ENCODE measurements at places on chromosomes 16 and 17.

DNA sequence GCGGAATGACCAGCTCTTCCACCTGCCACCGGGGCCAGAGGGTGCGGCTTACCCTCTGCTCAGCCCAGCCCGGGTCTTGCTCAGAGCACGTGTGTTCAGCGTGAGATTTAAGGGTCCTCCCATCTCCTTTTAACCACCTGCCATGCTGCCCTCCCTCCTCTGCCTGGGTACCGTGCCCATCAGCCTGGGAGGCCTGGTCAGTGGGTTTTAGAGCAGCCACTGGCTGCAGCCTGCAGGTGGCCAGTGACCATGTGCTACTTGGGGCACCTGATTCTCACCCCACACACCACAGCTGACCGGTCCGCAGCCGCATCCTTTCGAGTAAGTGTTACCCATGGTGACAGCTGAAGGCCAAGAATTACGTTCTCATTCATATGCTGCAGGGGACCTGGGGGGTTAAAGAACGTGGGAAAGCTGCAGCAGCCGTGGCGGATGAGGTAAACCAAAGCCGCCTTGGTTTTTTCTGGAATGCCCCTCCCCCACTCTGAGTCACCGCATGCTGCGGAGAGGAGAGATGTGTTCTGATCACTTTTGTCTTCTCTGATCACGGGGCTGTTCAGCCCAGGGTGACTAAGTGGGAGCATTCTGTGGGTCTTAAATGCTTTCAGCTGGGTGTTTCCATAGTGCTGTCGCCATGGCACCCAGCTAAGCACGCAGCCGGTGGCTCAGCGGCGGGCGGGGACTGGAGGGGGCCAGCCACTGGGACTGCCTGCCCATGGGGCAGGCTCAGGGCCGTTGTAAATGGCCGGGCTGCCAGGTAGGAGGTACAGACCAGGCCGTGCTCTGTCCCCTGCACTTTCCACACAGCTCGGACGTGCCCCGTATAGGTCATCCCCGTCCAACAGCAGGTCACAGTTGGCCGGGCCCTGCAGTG, 59.8 kb downstream of the BAIAP2 start:
- peak; percentile 98 for DNase-seq

- DNase-seq = no peak
Observed at GRCh38 chr16:11534262-11534661, 52.5 kb downstream of the LITAF start.

- no peak for DNase-seq
Observed at GRCh38 chr17:31433811-31434726, 42.6 kb downstream of the RAB11FIP4 start.

GRCh38 chr17:78122931-78123249, 5.7 kb downstream of the TMC6 start:
- no peak for DNase-seq

- no peak for DNase-seq
Observed at GRCh38 chr17:77234695-77235094, 93.9 kb downstream of the SEC14L1 start.

DNA sequence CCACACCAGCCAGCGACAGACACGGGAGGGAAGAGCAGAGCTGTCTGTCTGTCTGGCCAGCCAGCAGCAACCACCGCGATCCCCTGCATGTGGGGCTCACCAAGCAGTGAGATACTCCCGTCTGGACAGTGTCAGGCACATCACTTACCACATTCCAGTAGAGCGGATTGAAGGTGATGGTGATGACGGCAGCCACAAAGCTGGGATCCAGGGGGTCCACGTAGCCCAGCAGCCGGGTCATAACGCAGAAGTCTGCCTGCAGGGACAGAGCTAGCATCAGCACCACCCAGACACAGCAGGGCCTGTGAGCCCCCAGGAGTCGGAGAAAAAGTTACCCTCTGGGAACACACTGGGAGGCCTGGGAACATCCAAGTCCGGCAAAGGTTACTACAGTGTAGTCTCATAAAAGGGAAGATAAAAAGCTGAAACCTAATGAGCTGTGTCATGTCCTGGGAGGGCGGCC, 14.7 kb downstream of the PEMT start:
- DNase-seq = no peak

- no peak for DNase-seq
Observed at GRCh38 chr17:71631483-71631882, 489.3 kb upstream of the SOX9 start.

DNA sequence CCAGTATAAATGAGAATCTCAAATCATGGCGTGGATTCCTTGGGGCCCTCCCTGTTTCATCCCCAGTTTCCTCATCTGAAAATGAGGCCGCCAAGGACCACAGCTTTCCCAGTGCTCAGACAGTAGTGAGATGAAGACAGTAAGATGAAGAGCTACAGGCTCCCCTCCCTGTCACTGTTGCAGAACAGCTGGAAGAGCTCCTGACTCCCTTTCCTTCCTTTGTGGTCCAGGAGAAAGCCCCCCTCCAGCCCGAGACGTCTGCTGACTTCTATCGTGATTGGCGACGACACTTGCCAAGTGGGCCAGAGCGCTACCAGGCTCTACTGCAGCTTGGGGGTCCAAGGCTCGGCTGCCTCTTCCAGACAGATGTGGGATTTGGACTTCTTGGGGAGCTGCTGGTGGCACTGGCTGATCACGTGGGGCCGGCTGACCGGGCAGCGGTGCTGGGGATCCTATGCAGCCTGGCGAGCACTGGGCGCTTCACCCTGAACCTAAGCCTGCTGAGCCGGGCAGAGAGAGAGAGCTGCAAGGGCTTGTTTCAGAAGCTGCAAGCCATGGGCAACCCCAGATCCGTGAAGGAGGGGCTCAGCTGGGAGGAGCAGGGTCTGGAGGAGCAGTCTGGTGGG, 3.0 kb upstream of the EFTUD2 start:
- DNase-seq = no peak

DNA sequence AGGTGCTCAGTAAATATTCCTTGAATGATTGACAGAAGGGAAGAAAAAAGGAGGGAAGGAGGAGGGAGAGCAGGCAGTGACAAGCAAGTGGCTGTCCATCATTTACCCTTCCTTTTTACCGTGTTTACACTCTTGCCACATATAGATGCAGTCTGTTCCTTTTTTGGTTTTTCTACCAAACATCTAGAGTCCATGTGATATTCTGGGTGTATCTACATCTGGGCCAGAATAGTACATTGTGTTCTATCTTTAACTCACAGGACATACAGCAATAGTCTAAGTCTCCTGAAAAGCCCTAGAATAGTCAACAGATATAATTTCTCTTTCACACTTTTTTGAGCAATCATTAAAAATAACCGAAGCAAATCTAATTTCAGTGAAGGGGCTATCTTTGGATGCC, 33.5 kb downstream of the KCNJ2 start:
- DNase-seq = no peak

GRCh38 chr17:74776990-74777389, 845 bp upstream of the NAT9 start:
- DNase-seq = no peak

DNA sequence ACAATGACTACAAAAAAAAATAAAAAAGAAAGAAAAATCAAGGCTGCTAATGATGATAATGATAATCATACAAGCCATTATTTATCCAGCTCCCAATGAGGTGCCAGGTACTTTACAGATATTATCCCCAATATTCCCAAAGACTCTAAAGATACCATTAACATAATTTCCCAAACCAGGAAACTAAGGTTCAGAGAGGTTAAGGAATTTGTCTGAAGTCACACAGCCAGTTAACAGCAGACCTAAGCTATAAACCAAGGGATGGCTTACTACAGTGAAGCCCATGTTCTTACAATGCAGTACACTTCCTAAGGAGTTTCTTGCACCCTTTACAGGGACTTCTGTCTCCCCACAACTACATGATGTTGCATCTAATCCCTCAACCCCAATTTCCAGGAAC, 45.7 kb upstream of the CDH5 start:
- no peak for DNase-seq

DNA sequence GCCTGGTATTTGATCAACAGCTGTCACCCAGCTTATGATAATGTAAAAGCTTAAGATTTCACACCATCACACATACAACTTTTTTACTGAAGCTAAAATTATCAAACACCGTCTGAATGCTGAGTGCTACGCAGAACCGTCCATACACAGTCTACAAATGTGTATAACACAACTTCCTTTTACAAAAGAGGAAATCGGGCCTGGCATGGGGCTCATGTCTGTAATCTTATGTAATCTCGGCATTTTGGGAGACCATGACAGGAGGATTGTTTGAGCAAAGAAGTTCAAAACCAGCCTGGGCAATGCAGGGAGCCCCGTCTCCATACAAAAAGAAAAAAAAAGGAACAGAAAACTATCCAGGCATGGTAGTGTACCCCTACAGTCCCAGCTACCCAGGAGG, 19.6 kb upstream of the QRICH2 start:
- no peak for DNase-seq

- DNase-seq = no peak
Observed at GRCh38 chr17:71338396-71338795, 782.4 kb upstream of the SOX9 start.

- peak; percentile 60 for DNase-seq
Observed at GRCh38 chr16:154217-155030, 2.0 kb downstream of the HBZ start.

GRCh38 chr17:77489893-77490255, 349.1 kb downstream of the SEC14L1 start:
- DNase-seq = no peak

GRCh38 chr16:72961115-72961832, 86.7 kb downstream of the ZFHX3 start:
- no peak for DNase-seq

DNA sequence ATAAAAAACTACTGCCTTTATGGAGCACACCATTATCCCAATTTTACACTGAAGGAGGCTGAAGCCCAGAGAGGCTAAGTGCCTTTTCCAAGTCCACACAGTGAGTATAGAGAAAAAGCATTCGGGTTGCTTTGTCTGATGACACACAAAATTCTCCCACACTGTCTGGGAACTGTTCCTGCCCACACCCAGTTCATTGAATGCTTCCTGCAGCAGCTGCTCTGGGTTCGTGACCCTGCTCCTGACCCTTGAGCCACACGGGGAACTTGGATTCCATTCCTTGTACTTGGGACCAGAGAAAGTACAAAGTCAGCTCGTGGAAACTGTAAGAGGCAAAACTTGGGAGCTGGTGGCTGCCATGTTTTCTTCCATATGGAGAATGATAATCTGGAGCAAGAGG, 57.9 kb downstream of the AKAP1 start:
- DNase-seq = no peak

GRCh38 chr16:56041556-56042140, 149.6 kb upstream of the GNAO1 start:
- peak; percentile 43 for DNase-seq

- no peak for DNase-seq
Observed at GRCh38 chr17:43467981-43468581, 15.7 kb upstream of the DHX8 start.

DNA sequence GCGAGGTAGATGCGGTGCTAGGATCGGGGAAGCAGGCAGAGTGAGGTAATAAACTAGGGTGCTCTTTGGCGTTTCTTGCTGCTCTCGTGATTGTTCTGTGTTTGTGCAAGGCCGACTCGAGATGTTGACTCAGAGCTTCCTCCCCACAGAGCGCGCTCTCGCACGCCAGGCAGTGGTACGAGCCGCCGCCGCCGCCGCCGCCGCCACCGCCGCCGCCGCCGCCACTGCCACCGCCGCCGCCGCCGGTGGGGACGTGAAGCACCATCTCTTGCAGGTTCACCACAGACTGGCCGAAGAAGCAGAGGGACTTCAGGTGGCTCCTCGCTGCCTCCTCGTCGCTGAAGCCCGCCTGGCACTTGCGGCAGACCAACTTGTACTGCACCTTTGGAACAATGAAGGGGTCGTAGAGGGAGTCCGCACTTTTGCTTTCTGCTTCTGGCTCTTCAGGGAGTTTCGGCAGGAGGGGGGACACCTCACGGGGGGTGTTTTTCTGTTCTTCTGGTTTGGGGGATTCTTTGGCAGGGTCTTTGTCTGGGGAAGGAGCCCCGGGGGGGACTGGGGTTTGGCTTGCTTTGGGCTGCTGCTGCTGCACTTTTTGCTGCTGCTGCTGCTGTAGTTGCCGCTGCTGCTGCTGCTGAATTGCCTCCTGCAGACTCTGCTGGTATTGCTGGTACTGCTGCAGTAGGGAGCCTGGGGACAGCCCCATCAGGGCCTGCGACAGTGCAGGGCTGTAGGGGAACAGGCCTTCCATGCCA, 260.2 kb downstream of the ZFHX3 start:
- DNase-seq = peak; percentile 75

DNA sequence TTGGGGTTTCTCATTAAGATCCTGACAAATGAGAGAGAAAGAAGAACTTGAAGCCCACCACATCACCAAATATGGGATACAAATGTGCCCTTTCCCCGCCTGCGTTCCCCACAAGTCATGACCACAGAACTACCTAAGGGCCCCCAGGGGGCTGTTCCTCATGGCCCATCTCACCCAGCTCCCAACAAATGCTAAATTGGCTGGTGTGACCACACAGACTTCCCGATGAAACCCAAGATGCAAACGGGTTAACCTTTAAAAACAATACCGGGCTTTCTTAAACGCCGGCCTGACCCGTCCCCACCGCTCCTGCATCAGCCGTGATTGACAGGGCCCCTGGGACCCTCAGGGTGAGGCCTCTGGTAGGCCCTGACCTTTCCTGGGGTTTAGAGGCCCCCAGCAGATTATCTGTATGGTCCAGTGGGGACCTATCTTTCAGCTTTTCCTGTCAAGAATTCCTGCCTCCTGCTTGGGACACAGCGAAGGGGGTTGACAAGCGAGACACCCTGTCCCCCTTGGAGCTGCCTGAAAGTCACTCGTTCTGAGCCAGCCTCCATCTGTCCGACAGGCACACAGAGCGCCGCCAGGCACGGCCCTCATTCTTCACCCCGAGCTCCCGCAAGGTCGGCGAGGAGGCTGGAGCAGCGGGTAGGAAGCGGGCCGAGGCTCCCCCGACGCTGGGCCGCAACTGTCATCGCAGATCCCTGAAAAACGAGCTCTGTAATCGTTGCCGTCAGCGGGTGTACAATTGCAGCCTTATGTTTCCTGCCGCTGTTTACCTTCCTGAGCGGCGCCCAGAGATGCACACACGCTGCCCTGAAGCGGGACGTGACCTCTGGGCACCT, 300.1 kb downstream of the FOXL1 start:
- DNase-seq = no peak

GRCh38 chr16:57866529-57866918, 64.2 kb upstream of the KIFC3 start:
- no peak for DNase-seq

GRCh38 chr16:1335211-1335971, 1.9 kb downstream of the BAIAP3 start:
- no peak for DNase-seq
